ENCODE measurements at places on chromosomes 3 and 15.

- no peak for DNase-seq
These were observed 278.3 kb downstream of the CHL1 start for GRCh38 chr3:474828-475227.

GRCh38 chr3:158912188-158912587 lies 110.3 kb downstream of the MFSD1 start:
- DNase-seq, result no peak

GRCh38 chr3:64651303-64651702 lies 36.5 kb downstream of the ADAMTS9 start:
- no peak for DNase-seq

GRCh38 chr3:112415390-112415789 lies 82.4 kb downstream of the CD200 start:
- no peak for DNase-seq

- no peak for DNase-seq
These were observed 22.7 kb downstream of the SACM1L start for GRCh38 chr3:45711931-45712330.

GRCh38 chr3:126873416-126873815 lies 109.5 kb upstream of the PLXNA1 start:
- no peak for DNase-seq

DNA sequence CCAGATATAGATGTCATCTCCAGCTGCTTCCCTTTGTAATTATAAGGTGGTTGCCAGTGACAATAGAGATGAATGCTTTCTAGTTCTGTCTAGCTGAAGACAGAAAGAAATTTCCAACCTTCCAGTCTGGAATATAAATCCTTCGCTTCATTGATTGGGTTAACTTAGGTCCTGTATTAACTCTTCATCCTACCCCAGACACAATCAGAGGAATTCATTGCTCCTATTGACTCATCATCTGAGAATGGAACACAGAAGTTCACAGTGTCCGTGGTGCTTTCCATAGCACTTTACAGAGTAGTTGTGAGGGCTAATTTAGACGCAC lies 241.4 kb downstream of the NFKBIZ start:
- no peak for DNase-seq

GRCh38 chr15:53307952-53308624 lies 451.4 kb downstream of the WDR72 start:
- no peak for DNase-seq

DNA sequence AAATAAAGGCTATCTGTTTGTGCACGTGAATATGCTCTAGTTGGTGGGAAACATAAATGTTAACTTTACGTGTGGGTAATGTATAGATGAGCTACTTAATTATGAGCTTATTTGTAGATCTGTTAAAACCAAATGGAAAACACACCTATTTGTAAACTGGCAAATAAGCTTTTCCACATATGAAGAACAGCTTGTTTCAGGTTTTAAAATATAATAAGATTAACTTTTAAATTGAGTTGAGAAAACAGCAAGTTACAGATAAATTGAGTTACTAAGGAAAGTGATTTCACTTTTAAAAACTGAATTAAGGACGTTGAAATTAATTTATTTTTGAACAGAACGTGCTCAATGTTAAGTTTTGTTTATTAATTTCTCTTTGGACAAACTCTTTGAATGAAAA lies 140.5 kb downstream of the GRM7 start:
- DNase-seq, result no peak

- no peak for DNase-seq
These were observed 89.9 kb upstream of the TSPAN3 start for GRCh38 chr15:77160562-77161478.

DNA sequence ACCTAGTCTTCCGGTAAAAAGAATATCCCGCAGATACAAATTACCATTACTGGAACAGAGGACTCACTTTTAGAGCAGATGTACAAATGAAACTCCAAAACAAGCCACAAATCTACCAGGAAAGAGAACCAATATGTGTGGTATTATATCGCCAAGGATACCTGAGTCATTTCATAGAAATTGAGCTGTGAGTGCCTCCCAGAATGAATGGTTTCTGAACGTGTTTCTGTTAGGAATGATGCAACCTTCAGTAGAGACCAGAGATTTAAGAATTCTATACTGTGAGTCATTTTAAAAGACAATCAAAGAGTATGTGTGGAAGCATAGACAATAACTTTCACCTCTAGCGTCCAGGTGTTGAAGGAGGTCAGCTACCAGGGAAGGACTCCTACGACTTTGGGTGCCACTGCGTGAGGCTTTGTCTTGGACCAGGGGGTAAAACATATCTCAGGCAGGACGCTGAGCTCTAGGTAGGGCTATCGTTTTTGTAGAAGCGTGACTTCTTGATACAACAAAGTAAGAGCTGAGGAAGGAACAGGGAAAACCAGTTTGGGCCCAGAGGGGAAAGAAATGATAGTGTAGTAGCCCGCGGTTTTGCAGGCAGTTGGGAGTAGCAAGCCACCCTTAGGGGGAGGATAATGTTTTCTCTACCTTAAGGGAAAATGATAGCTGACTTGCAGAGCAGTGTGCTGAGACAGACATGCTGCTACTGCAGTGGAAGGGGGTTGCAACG lies 210.4 kb downstream of the TP63 start:
- DNase-seq, result no peak

GRCh38 chr3:183824761-183825455 lies 469 bp downstream of the MAP6D1 start:
- no peak for DNase-seq

- no peak for DNase-seq
These were observed 3.6 kb upstream of the A4GNT start for GRCh38 chr3:138135833-138136194.

- DNase-seq, result no peak
These were observed 56.9 kb upstream of the MANF start for GRCh38 chr3:51328206-51328605.

DNA sequence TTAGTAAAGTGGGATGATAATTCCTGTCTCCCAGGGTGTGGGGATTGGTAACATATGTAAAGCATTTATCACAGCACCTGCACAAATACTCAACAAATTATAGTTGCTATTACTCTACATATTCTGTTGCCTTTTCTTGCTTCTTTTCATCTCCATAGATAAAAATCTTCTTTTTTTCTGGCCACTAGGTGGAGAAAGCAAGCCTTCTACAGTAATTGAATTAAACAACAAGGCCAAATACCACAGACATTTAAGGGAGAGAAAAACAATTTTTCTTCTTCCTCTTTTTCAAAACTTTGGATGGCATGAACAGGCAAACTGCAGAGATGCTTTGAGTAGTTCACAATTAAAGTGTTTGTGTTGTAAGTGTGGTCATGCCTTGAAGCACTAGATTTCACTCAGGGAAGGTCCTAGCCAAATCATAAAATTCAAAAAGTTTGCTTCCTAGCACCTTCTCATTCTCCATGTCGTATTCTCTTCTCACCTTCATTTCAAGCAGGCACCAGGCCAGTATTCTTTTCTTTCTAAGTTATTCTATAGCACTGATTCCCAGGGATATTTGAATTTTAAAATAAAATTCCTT lies 493.4 kb upstream of the TGFBR2 start:
- no peak for DNase-seq

GRCh38 chr3:192825216-192825615 lies 92.4 kb downstream of the MB21D2 start:
- no peak for DNase-seq

- DNase-seq, result no peak
These were observed 352.6 kb upstream of the TGFBR2 start for GRCh38 chr3:30253832-30254231.

DNA sequence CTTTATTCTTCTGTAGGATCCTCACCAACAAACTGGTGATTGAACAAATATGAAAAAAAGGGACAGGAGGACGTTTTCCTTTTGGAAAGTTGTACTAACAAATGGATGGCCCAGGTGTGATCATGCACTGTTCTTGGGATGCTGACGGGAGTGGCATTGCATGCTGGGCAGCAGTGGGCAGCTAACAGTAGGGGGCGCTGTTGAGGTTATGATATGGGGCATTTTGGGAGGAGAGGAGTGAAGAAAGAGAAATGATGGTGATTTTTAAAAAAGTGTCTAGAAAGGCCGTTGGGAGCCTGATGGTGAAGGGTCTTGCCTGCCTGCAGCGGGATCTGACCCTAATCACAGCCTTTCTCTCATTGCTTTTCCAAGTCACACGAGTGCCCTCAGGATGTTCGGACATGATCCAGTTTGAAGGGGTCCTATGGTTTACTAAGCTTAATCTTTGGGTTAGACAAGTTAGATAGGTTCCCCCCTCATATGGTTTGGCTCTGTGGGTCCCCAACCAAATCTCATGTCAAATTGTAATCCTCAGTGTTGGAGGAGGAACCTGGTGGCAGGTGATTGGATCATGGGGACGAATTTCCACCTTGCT lies 46.2 kb upstream of the PRTG start:
- peak; percentile 57 for DNase-seq

GRCh38 chr3:82020282-82020681 lies 258.8 kb upstream of the GBE1 start:
- DNase-seq, result no peak

DNA sequence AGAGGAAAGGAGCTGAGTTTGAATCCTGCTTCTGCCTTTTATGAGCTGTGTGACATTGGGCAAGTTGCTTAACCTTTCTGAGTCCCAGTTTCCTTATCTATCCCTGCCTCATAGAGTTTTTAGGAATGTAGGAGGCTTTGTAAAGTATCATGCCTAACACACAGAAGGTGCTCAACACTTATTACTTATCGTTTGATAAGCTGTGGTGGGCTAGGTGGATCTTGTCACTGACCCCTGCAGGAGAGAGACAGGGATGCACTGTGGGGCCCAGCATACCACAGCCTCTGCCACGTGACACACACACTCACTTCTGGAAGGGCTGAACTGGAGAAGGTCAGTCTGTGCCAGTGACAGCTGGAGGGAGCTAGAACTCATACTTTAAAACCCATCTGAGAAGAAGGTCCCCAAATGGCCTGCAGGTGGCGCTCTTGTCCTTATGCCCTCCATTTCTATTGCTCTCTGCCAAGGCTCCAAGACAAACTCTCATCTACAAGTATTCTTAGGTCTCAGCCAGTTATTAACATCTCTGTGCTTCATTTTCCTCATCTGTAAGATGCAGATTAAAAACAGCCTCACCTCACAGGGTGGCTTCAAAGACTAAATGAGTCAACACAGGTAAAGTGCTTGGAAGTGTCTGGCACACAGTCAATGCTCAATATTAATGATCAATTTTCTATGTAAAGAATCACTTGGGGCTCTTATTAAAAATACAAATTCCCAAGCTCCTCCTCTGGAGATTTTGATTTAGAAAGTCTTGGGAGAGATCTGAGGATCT lies 57.5 kb upstream of the HACD2 start:
- DNase-seq, result no peak

- peak; percentile 21 for DNase-seq
These were observed 5.1 kb downstream of the PPP1R2 start for GRCh38 chr3:195537995-195538394.

- DNase-seq, result no peak
These were observed 11.4 kb downstream of the AMOTL2 start for GRCh38 chr3:134362670-134363380.

DNA sequence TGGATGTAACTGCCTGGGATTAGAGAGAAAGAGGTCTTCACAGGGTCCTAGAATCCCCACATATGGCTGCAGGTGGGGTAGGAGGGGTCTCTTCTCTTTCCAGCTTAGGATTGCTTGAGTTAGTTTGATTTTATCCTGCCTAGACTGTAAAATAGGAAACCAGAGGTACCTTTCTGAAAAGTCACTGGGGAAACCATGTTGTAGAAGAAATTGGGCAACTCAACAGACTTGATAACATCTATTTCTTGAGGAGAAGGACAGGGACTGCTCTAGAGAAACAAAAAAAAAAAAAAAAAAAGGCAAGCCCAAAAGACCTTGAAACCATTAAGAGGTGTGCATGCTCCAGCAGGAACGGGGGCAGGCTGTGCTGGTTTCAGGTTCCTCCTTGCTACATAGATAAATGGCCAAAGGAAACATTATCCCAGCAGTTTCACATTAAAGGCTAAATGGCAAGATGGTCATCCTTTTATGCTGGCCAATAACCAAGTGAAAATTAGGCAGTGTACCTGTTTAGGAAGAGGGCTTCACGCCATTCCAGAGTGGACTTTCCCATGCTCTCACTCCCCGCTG lies 116.1 kb downstream of the ALDH1A2 start:
- no peak for DNase-seq
